ENCODE measurements at places on chromosomes 12 and 14.

DNA sequence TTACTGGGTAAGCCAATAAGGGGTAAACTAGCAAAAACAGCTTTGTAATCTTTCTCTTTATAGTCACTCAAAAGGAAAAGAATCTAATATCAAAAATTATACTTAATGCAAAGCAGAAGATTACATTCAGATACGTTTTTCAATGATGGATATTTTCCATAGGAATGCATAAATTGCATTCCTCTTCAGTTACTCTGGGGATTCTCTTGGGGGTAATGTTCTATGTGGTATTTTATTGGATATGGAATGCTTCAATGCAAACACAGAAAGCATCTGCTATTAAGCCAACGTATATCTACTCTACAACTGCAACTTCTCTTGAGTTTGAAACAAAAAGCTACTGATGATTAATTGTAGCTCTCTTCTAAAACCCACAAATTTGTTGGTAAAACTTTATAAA is 106.0 kb downstream of the SLC41A2 start:
- no peak for DNase-seq

DNA sequence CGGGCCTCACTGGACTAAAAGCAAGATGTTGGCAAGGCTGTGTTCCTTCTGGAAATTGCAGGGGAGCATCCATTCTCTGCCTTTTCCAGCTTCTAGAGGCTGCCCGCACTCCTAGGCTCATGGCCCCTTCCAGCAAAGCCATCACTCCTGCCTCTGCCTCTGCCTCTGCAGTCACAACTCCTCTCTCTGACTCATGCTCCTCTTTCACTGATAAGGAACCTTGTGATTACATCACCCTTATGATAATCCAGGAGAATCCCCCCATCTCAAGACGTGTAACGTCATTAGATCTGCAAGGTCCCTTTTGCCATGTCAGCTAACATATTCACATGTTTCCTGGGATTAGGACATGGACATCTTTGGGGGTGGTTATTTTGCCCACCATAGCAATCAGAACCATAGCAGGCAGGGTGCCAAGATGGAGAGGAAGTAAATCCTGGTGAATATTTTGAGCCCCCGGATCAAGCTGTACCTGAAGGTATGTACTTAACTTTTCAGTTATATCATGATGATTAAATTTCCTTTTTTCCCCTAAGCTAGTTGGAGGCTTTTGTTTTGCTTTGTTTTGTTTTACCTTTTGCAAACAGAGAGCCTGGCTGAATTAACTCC is 123.6 kb downstream of the SCARB1 start:
- DNase-seq = no peak

DNA sequence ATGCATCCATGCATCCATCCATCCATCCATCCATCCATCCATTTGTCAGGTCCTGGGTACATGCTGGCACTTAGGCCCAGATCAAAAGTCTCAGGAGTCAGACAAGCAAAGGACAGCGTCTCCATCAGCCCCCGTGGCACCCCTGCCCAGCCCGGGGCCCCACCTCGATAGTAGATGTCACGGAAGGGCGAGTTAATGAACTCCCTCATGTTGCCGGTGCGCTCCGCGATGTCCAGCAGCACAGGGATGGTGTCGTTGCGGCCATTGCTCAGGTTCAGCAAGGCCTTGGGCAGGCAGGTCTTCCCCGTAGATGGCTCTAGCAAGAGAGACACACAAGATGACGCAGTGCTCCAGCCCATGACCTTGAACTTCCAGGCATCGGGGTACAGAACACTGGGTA is 30.4 kb downstream of the TRPV4 start:
- DNase-seq = no peak

DNA sequence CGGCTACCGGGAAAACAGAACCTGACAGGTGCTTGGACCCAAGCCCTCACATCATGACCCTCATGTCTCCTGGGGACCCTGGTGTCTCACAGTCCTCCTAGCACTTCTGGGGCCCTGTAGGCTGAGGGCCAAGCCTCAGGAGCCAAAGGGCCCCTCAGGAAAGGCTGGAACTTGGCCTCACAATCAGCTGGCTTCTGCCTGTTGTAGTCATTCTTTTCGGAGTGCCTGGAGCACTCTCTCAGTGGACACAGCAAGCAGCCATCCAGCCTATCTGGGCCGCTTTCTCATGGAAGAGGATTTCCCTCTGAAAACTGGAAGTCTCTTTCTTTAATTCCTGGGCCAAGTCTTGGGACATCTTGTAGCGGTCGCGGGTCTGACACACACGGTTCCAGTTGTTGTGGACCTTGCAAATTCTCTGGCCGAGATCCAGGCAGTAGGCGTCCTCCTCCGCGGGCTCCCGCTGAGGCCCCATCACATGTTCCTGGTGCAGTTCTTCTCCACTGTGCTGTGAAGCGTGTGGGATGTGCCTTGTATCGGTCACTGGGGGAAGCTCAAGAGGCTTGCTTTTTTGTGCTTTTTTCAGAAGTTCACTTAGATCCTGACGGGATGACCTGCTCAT is 169.3 kb downstream of the EMP1 start:
- DNase-seq = no peak

Data from activated effector memory CD4-positive, alpha-beta T cell treated with Interleukin-2 at 50 U/mL for 16 hours (primary cell).